ACHN (cell line): ENCODE measurements at places on chromosomes 5 and 9.

- no peak for DNase-seq
These were observed 25.4 kb downstream of the SRFBP1 start for GRCh38 chr5:121987052-121987684.

DNA sequence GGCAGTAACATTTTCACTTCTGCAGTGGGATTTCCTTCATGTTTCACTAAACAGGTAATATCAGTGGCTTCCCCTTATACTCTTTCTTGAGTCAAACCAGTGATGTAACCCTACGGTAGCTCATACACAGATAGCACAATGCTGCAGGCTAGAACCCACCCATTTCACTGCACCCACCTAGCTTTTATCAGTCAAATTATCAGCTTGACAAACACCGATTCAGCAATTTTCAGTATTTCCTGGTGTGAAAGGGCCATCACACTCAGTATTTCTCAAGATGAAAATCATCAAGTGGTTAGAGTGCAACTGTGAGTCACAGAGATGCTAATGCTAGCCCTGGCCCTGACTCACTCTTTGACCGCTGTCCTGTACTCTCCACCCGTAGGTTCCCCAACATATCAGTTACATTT lies 242.3 kb upstream of the PTGER4 start:
- peak; percentile 42 for DNase-seq

- DNase-seq = peak; percentile 36
These were observed 269.1 kb downstream of the FANCC start for GRCh38 chr9:95048225-95049087.

DNA sequence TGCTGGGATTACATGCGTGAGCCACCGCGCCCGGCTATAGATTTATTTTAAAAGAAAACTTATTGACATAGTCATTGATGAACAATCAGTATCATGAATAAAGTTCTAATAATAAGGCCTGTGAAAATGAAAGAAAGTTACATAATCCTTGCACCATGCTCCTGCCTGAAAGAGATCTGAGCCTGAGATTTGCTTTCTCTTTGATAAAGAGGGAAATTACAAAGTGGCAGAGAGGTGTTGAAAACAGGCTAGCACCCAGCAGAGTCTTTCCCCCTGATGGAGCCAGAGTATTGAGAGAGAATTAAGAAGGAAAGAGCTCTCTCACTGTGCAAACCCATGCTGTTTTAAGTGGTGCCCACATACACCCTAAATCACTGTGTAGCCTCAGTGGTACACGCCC lies 37.2 kb downstream of the SLC6A7 start:
- no peak for DNase-seq

DNA sequence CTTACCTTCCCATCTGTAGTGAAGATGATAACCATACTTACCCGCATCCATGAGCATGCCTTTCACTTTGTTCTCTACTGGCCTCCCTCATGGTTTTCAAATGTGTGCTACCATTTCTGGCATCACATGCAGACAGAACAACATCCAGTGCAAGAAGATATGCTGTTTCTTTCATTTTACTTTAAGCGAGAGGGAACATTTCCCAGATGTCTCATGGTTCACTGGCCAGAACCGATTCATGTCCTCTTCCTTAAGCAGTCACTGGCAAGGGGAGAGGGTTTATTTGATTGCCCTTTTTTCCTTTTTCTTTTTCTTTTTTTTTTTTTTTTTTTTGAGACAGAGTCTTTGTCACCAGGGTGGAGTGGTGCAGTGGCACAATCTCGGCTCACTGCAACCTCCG lies 37.7 kb downstream of the ARRDC3 start:
- DNase-seq = no peak

DNA sequence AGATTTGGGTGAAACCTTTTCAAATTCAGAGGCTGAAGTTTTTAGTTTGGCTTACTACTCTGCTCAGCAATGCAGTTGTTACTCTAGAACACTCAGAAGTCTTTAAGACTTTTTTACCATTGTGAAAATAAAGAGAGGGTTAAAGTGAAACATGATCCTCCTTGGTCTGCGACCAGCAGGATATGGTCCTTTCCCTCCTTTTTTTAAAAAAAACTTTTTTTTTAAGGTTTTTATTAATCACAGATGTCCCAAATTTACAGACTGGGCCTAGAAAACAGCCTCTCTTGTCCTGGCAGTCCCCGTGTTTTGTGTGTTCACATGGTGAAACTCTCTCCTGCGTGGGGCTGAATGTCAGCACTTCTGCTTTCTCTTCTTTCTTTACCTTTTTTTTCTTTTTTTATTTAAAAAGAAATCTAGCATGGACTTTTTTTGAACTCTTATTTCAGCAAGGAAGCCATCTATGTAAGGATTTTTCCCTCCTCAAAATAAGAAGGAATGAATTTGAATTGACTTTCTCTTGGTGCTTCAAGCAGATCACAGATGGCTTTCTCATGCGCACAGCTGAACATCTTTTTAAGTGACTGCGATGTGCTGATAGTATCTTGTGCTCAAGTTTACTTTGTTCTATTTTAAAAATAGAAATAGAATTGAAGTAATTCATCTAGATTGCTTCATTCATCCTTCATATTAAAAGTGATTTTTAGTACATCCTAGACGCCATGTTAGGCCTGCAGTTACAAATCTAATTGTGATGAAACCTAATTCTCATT lies 128.7 kb upstream of the OTULINL start:
- no peak for DNase-seq

DNA sequence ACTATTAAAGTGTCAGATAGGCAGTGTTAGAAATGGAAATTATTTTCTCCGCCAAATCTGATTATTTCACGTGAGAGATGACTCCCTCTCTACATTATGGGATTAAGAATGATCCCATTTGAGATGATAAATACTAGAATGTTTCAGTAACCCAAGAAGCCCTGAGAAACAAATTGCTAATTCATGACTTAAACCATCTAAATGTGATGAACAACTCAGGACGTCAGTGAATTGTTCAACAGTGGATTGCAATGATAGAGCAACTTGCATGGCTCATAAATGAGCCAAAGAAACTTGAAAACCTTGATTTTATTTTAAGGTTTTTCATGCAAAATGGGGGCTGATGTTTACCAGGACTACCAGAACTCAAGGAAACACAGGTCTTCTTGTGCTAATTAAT lies 350.5 kb upstream of the WWC1 start:
- DNase-seq = no peak

DNA sequence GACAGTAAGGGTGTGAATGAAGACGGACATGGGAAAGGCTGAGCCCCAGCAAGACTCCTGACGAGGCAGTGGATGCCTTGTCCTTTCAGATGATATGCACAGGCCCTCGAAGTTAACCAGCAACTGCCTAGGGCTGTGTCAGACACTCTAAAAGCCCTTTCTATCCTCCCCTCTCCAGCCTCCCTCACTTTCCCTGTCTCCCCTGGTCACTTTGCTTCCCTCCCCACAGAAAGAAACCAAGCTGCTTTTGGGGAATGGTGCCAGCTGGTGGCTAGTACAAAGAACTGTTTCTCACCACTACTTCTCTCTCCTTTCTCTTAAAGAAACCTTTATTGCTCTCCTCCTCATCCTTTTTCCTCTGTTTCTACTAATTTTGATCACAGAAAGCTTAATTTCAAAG lies 21.4 kb downstream of the LHFPL2 start:
- DNase-seq = peak; percentile 13

DNA sequence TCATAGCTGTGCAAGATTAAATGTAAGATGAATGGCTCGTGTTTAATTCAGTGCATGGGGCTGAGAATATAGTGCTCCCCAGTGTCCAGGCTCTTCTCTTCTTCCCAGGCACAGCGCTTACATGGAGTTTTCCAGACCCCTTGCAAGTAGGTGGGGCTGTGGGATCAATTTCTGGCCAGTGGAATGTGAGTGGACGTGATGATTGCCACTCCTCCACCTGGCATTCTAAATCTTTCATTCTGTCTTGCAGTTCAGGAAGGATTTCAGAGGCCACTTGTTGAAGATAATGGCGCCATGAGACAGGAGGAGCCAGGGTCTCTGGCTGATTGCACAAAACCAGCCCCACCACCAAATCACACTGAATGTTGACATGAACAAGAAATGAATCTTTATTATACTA lies 7.2 kb upstream of the PIP5K1B start:
- DNase-seq = no peak

- peak; percentile 22 for DNase-seq
These were observed 1.2 kb downstream of the LHFPL2 start for GRCh38 chr5:78647351-78647818.

DNA sequence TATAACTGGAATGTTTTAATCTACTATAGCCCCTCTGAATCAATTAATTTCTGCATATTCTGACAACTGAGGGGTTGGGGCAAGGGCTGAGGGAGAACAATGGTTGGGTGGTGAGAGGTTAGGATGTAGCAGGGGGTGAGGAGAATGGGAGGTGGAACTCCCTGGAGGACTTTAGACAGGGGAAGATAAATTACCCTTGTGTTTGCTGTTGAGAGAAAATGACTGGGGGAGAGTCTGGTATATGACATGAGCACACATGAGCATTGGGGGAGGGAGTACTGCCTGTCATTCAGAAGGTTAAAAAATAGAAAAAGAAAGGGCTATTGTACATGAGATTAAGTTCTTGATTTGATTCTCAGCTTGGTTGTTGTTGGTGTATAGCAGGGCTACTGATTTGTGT lies 37.2 kb upstream of the PAPPA start:
- no peak for DNase-seq

DNA sequence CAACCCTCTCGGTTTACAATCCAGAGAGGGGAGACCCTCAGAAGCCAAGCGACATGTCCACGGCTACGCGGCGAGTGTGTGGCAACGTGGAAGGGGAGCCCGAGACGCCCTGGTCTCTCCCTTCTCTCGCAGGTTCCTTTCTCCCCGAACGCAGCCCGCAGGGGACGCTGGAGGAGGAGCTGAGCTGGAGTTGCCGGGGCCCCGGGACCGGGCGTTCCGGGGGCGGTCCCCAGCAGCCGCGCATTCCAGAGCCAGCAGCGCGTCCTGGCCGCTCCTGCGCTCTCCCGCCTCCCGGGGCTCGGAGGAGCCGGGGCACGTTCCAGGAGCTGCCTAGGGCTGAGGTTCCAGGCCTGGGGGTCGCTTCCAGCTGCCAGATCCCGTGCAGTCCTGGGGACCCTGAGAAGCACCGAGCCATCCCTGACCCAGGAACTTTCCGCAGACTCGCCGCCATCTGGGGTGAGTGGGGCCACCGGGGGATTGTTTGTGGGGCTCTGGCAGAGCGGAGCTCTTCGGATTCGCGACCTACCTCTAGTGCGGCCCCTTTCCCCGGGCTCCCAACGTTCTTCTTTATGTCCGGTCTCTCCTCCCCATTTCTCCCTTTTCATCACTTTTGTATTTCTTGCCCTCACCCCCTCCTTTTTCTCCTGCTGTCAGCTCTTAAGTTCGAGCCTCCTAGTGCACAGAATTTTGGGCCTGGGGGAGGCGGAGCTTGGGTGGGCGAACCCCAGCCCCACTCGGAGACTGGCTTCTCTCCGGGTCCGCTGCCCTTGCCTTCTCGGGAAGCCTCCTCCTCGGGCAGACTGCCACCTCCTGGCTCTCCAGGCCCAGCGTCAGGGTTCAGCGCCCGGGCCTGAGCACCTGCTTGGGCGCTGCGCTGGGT lies at the start of gene SMIM3:
Gene SMIM3, plus strand, starts transcription at position 241 of the 880 bp plus-strand sequence. CDS start 16,684 bp downstream, outside the sequence.
- DNase-seq = peak; percentile 77

GRCh38 chr5:115541611-115542010 lies 3.0 kb downstream of the FEM1C start:
- no peak for DNase-seq

DNA sequence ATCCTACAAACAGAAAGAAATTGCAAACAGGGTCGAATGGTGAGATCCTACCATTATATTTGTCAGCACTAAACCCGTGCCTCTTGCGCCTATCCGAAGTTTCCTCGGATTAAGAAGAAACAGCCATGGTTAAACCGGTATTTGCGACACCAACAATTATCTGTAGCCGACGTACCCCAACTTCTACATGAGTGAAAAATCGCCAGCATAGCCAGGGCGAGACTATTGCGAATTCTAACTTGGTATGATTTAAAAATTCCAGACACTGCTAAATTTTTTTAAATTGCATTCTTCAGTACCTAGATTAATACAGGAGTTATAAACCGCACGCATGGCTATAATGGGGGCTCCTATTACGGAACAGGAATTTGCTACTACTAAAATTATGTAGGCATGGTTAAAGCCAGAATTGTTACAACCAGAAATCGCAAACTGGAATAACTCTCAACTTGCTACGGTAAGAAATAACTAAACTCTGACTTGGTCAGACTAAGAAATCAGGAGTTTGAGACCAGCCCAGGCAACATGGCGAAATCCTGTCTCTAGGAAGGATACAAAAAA lies 25.3 kb upstream of the ANXA2R start:
- peak; percentile 63 for DNase-seq

DNA sequence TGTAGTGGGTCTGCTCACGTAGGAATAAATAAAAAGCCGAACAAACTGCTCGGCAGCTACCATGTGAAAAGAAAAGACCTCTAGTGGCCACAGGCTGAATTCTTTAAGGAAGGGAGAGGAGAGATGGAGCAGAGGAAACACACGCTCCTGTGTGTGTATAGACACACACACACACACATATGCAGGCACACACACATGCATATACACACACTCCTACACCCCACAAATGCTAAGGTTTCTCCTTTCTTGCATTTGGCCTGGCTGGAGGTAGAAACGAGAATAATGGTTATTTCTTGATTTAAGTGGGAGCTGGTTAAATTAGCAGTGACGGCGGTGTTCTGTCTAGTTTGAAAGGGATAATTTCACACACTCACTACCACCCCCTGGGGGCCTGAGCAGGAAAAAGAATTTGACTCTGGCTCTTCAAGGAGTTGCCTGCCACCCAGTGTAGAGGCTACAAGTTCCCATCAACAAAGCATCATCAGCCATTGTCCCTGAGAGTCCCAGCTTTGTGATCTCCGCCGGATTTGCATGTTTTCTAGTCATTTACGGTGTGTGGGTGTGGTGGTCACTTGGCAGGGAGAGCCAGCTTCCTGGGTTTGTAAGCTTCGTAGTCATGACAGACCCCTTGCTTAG lies at the start of gene INSYN2B:
Gene INSYN2B, minus strand, starts transcription at position 78 of the 636 bp plus-strand sequence. CDS start 96,597 bp downstream, outside the sequence.
- peak; percentile 81 for DNase-seq

- peak; percentile 49 for DNase-seq
These were observed 316.2 kb upstream of the CLINT1 start for GRCh38 chr5:158174918-158175851.

DNA sequence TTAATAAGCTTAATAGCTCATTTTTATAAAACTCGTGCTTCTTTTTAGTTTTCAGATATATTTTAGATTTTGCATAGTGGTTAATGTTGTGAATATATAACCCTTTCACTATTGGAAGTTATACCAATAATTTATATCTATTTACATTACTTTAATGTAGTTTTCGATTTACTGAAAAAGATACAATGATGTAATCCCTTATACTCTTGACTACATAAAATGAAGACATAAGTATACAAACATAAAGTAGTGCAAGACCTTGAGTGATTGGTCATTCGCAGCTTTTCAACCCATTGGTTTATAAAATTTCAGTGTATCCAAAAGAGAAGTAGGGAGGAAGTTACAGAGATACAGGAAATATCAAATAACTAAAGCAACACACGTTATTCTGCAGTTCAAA lies 84.3 kb upstream of the GRHPR start:
- no peak for DNase-seq

GRCh38 chr9:27426511-27427271 lies 97.4 kb upstream of the IFNK start:
- DNase-seq = no peak
